Glutamatergic neuron (in vitro differentiated cells): ENCODE measurements at places on chromosomes 2 and 18. TPM values are rescaled to one million over a fixed set of nuclear protein-coding genes. Genes with fewer than 3 reads are reported as not detected.
A peak's percentile ranks its signal among the peaks of the same experiment; 100 is the strongest.

- no peaks in the 10 kb centered on the region for H3K36me3 ChIP-seq
- DNase-seq = no peak
- no peak overlapping the region for H3K27ac ChIP-seq
- no peaks in the 10 kb centered on the region for H3K27me3 ChIP-seq
- peaks cover 3% of the 10 kb centered on the region for H3K4me1 ChIP-seq
Observed at GRCh38 chr2:204152616-204153015, 216.1 kb downstream of the ICOS start.

Gene FSHR
- total RNA-seq = not detected

GRCh38 chr2:83055376-83056010 lies 1403.6 kb downstream of the SUCLG1 start:
- no peaks in the 10 kb centered on the region for H3K27me3 ChIP-seq
- no peaks in the 10 kb centered on the region for H3K4me1 ChIP-seq
- no peak overlapping the region for H3K27ac ChIP-seq
- DNase-seq = no peak
- no peak overlapping the region for H3K4me3 ChIP-seq

- H3K36me3 ChIP-seq = no peaks in the 10 kb centered on the region
- no peak overlapping the region for H3K4me3 ChIP-seq
- H3K27ac ChIP-seq = no peak overlapping the region
- no peaks in the 10 kb centered on the region for H3K4me1 ChIP-seq
- no peaks in the 10 kb centered on the region for H3K27me3 ChIP-seq
Observed at GRCh38 chr2:12498286-12498685, 218.4 kb upstream of the TRIB2 start.

GRCh38 chr2:201260302-201260800 lies at the start of gene CASP8:
CASP8 (plus strand) TSS chr2:201260536; CDS start chr2:201266487, 5,951 bp downstream.
- no peak for DNase-seq
- H3K27me3 ChIP-seq = no peaks in the 10 kb centered on the region
- no peak within 1 kb of the TSS for H3K27ac ChIP-seq
- no peaks in the 10 kb centered on the region for H3K36me3 ChIP-seq

Gene SP100
- total RNA-seq = not detected

GRCh38 chr2:191417746-191418145 lies 172.5 kb downstream of the MYO1B start:
- no peak overlapping the region for H3K4me3 ChIP-seq
- H3K4me1 ChIP-seq = no peaks in the 10 kb centered on the region
- H3K27ac ChIP-seq = no peak overlapping the region
- H3K27me3 ChIP-seq = no peaks in the 10 kb centered on the region
- no peak for DNase-seq

Gene RUFY4
- not detected for total RNA-seq

Gene PDE11A
- total RNA-seq = 0.27 TPM

DNA sequence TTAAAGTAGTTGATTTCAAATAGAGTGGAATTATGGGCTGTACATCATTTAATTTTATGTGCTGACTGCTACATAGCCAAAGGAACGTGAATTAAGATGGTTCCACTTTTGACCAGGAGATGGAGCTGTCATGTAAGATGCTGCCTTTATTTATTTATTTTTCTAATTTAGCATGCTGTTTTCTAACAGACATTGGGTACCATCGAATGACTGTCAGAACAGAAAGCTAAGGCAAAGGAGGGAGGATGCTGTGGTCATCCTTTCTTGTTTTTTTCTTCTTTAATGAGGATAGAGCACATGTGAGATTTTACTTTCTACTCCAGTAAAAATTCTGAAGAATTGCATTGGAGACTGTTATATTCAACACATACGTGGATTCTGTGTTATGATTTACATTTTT lies at the start of gene SCN2A:
Gene SCN2A, plus strand, starts transcription at position 185 of the 400 bp plus-strand sequence. CDS start 56,410 bp downstream, outside the sequence.
- no peak for DNase-seq
- H3K27ac ChIP-seq = no peak within 1 kb of the TSS
- no peaks in the 10 kb centered on the region for H3K4me1 ChIP-seq
- H3K36me3 ChIP-seq = no peaks in the 10 kb centered on the region

Gene CHMP1B
- 56.1 TPM for total RNA-seq

DNA sequence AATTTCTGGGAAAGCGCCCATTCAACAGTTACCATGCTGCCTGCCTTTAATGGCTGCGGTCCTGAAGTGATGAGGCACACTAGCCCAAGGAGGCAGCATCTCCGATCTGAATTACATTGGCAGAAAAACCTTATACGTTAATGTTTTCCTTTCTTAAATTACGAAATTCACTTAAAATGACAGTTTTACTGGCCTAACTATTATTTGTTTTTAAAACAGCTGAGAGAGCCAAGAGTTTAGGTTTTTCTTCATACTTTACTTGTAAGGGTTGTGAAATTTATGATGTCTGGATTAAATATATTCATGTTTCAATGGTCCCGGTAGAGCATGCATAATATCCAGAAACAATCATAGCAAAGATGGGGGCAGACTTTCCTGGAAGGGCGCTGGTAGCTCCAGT lies 115.2 kb upstream of the REV1 start:
- no peak overlapping the region for H3K4me3 ChIP-seq
- H3K27me3 ChIP-seq = peaks cover 7% of the 10 kb centered on the region
- peaks cover 53% of the 10 kb centered on the region for H3K4me1 ChIP-seq
- DNase-seq = no peak
- H3K27ac ChIP-seq = peak overlapping the region; percentile 2

Gene ELOA2
- total RNA-seq = not detected

Gene CRACDL
- total RNA-seq = 2.1 TPM

DNA sequence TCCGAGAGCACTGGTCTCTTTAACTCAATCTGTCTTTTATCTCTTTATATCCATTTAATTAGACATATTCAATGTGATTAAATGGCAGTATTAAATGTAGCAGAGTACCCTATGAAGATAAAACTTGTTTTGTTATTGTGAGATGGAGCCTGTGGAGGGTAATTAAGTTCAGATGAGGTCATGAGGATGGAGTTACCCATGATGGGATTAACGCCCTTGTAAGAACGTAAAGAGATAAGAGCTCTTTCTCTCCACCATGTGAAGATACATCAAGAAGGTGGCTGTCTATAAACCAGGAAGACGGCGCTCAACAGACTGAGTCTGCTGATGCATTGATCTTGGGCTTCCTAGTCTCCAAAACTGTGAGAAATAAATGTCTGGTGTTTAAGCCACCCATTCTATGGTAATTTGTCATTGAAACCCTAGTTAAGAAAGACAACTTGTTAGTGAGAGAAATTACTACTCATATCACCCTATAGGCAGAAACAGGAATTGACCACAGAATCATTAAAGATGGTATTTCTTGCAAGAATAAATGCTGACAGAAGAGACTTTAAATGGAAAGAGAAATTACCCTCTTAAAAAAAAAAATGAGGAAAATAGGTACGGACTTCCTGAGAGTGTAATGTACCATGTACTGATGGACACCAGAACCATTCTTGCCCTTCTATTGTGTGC lies 738.7 kb upstream of the CHAC2 start:
- no peaks in the 10 kb centered on the region for H3K36me3 ChIP-seq
- H3K27ac ChIP-seq = no peak overlapping the region
- no peaks in the 10 kb centered on the region for H3K27me3 ChIP-seq
- no peak for DNase-seq
- peaks cover 2% of the 10 kb centered on the region for H3K4me1 ChIP-seq

DNA sequence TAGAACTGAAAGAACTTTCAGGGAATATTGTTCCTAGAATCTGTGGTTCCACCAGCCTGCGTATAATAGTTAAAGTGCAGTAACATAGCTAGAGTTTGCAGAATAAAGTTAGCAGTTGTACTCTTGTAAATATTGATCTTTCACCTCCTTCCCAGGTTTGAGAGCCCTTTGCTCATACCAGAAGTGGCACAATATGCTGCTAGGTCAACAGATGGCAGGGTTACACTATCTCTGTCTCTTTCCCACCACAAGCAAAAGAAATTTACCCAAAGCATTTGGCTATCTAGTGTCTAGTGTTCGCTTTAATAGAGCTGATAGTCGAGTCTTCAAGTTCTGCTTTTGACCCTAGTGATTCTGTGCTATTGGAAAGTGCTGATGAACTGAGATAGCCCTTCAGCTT lies 119.0 kb upstream of the KLHL14 start:
- H3K27me3 ChIP-seq = no peaks in the 10 kb centered on the region
- peaks cover 10% of the 10 kb centered on the region for H3K4me1 ChIP-seq
- H3K36me3 ChIP-seq = peaks cover 4% of the 10 kb centered on the region
- H3K27ac ChIP-seq = no peak overlapping the region
- DNase-seq = no peak

GRCh38 chr2:180655393-180655792 lies 325.0 kb upstream of the UBE2E3 start:
- no peak for DNase-seq
- no peak overlapping the region for H3K27ac ChIP-seq
- H3K4me1 ChIP-seq = no peaks in the 10 kb centered on the region
- H3K36me3 ChIP-seq = no peaks in the 10 kb centered on the region

Gene FHL2
- 3.2 TPM for total RNA-seq

DNA sequence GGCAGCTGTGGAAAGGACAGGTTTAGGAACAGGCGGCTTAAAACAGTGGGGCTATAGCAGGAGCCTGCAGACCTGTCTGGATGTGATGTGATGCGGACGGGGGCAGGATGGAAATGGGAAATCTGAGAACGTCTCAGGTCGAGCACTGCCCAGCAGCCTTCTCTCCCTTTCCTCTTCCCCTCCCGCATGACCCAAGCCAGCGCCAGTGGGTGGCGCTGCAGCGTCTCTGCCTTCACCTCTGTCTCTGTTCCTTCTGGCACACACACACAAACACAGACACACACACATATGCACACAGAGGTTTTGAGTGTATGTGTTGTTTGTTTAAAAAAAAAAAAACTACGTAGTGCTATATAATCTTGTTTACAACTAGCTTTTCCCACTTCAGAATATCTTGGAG lies 82.0 kb upstream of the SLC66A3 start:
- H3K27ac ChIP-seq = no peak overlapping the region
- DNase-seq = peak; percentile 76
- H3K36me3 ChIP-seq = no peaks in the 10 kb centered on the region
- peaks cover 6% of the 10 kb centered on the region for H3K4me1 ChIP-seq
- peaks cover 3% of the 10 kb centered on the region for H3K27me3 ChIP-seq

Gene FBXO41
- 14.0 TPM for total RNA-seq

DNA sequence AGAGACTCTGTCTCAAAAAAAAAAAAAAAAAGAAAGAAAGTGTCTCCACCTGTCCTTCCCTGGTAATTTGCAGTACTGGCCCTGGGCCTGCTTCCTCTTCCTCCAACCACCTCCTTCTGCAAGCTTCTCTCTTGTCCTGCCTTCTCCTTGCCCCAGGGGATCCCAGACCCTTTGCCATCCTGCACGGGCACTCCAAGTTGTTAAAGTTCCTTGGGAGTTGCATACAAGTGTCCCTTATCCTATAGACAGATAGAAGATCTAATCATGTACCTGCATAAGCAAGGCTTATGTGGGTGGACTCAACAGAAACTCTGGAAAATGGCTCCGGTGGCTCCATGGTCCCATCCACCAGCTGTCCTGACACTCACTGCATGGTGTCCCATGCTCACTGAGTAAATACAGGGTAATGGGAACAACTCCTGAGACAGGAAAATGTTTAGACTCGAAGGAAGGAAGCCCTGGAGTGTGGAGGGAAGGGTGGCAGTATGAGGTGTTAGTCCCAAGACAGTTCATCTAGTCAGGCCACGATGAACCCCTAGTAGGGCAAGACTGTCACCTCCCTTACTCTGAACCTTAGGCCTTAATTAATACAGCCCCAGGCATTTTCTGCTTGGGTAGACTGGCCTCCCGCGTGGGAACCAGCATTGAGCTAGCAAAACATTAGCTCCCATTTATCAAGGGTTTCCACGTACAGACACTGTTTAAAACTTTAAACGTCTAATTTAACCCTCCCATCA lies 17.1 kb downstream of the ODC1 start:
- H3K4me3 ChIP-seq = no peak overlapping the region
- peaks cover 7% of the 10 kb centered on the region for H3K4me1 ChIP-seq
- no peak for DNase-seq
- no peaks in the 10 kb centered on the region for H3K36me3 ChIP-seq
- no peak overlapping the region for H3K27ac ChIP-seq

DNA sequence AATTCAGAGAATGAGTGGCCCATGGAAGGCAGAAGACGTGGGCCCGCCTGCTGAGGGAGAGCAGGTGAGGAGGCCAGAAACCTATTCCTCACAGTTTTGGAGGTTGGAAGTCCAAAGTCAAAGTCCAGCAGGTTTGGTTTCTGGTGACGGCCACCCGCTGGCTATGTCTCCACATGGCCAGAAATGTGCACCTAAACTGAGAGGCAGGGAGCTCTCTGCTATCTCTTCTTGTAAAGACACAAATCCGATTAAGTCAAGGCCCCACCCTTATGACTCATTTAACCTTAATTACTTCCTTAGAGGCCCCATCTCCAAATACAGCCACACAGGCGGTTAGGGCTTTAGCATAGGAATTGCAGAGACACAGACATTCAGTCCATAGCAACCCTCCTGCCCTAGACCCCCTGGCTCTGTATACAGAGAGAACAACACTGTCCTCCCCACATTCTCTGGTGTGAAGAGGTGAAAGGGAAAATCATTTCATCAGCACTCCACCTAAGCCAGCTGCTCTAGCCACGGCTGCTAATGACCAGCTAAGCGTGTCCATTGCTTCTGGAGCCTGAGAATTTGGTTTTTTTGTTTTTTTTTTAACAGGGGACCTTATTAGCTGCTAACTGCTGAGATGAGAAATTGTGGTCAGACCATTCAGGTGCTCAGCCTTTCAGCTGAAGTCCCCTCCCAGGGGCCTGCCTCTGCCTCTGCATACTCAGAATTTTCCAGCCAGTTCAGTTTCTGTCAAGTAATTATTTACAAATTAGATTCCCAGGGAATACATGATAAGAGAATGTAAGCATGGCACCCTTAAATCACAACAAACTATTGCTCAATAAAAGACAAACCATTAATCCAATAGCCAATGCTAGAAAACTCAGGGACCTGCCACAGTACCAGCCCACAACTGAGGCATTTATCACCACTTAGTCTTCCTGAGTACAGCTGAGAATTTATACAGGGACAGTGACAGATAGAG lies 368.7 kb upstream of the ID2 start:
- H3K4me3 ChIP-seq = no peak overlapping the region
- DNase-seq = no peak

Gene FBLN7
- total RNA-seq = 0.20 TPM

Gene SPP2
- not detected for total RNA-seq

DNA sequence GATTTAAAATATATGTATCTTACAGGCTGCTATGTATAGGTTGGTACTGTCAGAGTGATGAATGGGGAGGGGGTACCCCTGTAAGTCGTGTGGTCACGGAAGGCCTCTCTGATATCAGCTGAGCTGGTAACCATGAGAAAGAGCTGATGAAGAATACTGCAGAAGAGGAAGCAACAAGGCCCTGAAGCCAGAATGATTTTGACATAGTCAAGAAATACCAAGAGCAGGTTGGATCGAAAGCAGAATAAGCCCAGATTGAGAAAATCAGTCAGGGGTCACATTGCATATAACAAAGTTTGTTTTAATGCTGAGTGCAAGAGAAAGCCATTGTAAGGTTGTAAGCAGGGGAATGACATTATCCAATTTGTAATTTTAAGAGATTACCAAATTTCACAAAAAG lies 57.3 kb downstream of the UNC50 start:
- peaks cover 27% of the 10 kb centered on the region for H3K36me3 ChIP-seq
- peaks cover 5% of the 10 kb centered on the region for H3K27me3 ChIP-seq
- H3K4me1 ChIP-seq = no peaks in the 10 kb centered on the region
- no peak overlapping the region for H3K27ac ChIP-seq

GRCh38 chr2:217517402-217517801 lies 485.4 kb downstream of the TNS1 start:
- H3K36me3 ChIP-seq = no peaks in the 10 kb centered on the region
- H3K27ac ChIP-seq = no peak overlapping the region
- no peaks in the 10 kb centered on the region for H3K4me1 ChIP-seq

GRCh38 chr2:39725401-39725800 lies 53.7 kb downstream of the THUMPD2 start:
- no peak overlapping the region for H3K4me3 ChIP-seq
- DNase-seq = no peak
- H3K27me3 ChIP-seq = no peaks in the 10 kb centered on the region
- no peak overlapping the region for H3K27ac ChIP-seq

GRCh38 chr2:208042041-208042440 lies 16.7 kb upstream of the PLEKHM3 start:
- no peaks in the 10 kb centered on the region for H3K4me1 ChIP-seq
- H3K27ac ChIP-seq = no peak overlapping the region
- no peaks in the 10 kb centered on the region for H3K27me3 ChIP-seq
